ENCODE measurements at places on chromosomes 5 and 9. TPM values are rescaled to one million over a fixed set of nuclear protein-coding genes. Genes with fewer than 3 reads are reported as not detected.

The WNT8A gene
- total RNA-seq, result not detected

DNA sequence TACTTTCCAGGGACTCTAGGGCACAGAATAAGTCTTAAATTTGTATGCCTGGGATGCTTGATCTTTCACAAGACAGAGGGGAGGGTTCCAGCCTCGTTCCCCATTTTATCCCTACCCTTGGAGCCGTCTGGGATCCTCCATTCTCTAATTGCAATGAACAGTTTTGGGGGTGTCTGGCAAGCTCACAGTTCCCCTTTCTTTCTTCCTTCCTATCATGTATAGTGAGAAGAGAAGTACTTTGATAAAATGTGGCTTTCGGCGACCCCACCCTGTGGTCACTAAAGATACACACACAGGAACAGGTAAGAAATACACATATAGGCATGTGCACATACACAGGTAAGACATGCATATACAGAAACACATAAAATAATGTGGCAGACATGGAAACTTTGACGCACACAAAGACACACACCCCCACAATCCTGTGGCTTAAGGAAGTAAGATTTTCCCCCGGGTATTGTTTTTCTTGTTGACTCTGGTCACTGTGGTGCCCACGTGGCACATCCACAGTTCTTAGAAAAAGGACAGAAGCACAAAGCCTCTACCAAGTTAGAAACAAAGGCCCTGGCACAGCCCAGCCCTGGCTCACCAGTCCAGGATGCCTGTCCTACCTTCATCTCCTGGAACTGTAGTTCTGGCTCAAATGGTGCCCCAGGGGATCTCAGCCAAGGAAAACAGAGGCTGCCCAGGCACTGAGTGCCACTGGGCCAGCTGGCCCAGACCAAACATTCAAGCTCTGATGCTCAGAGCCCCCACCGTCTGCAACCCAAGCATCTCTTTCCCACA lies 6.3 kb upstream of the SMU1 start:
- H3K27me3 ChIP-seq, result no peaks in the 10 kb centered on the region
- no peaks in the 10 kb centered on the region for H3K4me1 ChIP-seq
- no peak overlapping the region for H3K4me3 ChIP-seq

GRCh38 chr9:118578467-118578866 lies 790.8 kb downstream of the BRINP1 start:
- no peak overlapping the region for H3K4me3 ChIP-seq
- H3K27ac ChIP-seq, result no peak overlapping the region
- DNase-seq, result no peak
- no peaks in the 10 kb centered on the region for H3K4me1 ChIP-seq

DNA sequence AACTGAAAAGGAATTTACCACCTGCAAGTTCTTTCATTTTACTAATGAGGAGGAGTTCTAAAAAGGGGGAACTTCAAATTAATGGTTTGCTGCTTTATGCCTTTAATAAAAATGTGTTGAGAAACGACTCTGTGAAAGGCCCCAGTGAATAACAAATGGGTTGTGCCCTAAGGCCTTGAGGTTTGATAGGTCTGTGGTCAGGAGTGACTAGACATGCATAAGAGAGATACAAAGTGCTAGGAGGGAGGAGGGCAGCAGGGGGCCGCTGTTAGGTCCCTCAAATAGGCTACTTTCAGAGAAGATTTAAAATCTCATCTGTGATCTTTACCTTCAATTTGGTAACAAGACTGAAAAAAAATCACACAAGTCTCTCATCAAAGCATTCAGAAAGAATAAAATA lies 58.3 kb downstream of the FAM81B start:
- DNase-seq, result no peak
- H3K4me1 ChIP-seq, result no peaks in the 10 kb centered on the region
- no peaks in the 10 kb centered on the region for H3K36me3 ChIP-seq
- H3K27me3 ChIP-seq, result no peaks in the 10 kb centered on the region
